Lung (tissue), 17 donors: ENCODE measurements at places on chromosomes 11 and 22. TPM values are rescaled to one million over a fixed set of nuclear protein-coding genes. Genes with fewer than 3 reads are reported as not detected.
A peak's percentile ranks its signal among the peaks of the same experiment; 100 is the strongest.

The TENM4 gene
- polyA plus RNA-seq: 0.28 TPM

- no peak overlapping the region for H3K4me3 ChIP-seq
- no peaks in the 10 kb centered on the region for H3K4me1 ChIP-seq
Measured at GRCh38 chr22:21688341-21688705, 22.5 kb downstream of the PPIL2 start.

DNA sequence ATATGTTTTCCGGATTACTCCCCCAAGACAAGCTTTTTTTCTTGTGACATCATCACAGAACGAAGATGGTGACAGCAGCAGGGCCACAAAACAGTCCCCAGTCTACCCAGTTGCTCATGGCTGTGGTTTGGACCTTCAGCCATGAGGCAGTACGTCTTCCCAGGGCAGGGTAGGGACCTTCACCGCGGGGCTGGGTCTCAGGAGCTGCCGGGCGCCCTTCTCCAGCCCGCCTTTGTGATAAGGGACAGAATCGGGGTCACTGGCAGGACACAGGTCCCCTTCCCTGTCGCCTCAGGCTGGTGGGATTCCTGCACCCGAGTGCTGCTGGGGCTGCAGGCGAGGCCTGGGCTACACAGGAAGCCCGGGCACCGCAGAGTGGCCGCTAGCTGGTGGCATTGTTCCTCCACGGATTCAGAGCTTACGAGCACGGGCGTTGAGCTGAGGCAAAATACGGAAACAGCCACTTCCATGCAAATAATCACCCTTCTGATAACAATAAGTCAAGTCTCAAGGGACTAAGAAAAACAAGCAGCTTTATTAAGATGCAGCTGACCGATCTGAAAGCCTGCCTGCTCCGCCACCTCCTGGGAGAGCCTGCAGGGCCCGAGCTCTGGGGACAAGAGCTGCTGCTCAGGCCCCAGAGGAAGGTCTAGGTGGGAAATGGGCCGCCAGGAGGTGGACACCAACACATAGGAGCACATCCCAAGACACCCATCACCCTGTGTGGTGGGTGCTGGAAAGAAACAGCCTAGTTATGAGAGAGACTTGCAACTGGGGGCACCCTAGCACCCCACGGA, 12.3 kb downstream of the TBX1 start:
- H3K4me1 ChIP-seq: peaks cover 4% of the 10 kb centered on the region
- peak; percentile 17 for DNase-seq
- H3K4me3 ChIP-seq: no peak overlapping the region
- no peaks in the 10 kb centered on the region for H3K36me3 ChIP-seq

DNA sequence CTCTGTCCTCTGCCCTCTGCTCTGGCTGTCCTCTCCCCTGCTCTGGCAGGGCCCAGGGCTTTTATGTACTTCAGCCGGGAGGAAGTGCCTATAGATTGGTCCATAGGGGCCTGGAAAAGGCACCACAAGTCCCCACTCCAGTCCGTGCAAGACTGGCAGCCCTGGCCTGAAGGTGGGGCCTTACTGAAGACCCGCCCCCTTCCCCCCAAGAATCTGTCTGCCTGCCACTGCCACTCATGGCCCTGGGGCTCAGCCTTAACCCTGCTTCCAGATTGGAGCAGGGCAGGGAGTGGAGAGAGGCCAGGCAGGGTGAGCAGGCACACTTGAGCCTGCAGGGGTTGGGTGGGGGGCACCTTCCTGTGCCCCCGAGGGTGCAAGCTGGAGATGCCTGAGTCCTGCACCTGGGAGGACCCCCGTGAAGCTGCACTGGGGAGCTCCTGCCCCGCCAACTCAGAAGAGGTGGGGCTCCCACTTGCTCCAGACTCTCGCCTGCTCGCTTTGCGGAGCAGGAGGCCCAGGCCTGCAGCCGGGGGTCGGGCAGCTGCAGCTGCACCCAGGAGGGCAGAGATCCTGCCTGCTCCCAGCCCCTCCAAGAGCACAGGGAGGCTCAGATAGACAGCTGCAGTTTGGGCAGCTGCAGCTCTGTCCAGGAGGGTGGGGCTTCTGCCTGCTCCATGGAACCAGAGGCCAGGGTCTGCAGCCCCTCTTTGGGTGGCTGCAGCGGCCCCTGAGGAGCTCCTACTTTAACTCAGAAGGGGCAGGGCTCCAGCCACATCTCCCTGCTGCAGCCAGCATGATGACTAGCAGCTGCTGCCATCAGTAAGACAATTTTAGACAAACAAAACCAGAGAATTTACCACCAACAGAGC, 51.0 kb upstream of the SC5D start:
- H3K27me3 ChIP-seq: peaks cover 2% of the 10 kb centered on the region
- DNase-seq: peak; percentile 82
- H3K36me3 ChIP-seq: no peaks in the 10 kb centered on the region
- H3K4me3 ChIP-seq: no peak overlapping the region
- H3K27ac ChIP-seq: no peak overlapping the region
- no peaks in the 10 kb centered on the region for H3K4me1 ChIP-seq
